GM23248 (cell line): ENCODE measurements at places on chromosomes 16 and 17. TPM values are rescaled to one million over a fixed set of nuclear protein-coding genes. Genes with fewer than 3 reads are reported as not detected.

SLC5A10 gene
- not detected in 2 replicates for total RNA-seq

GRCh38 chr17:28549236-28550132 lies 2.9 kb downstream of the UNC119 start:
- H3K4me1 ChIP-seq = no peaks in the 10 kb centered on the region
- no peak overlapping the region for H3K4me3 ChIP-seq
- H3K27ac ChIP-seq = no peak overlapping the region
- no peaks in the 10 kb centered on the region for H3K27me3 ChIP-seq
- no peaks in the 10 kb centered on the region for H3K36me3 ChIP-seq

GRCh38 chr17:77427391-77427991 lies 286.7 kb downstream of the SEC14L1 start:
- no peaks in the 10 kb centered on the region for H3K36me3 ChIP-seq
- peak overlapping the region; percentile 18; the same call in 1 of the 2 replicates for H3K4me3 ChIP-seq
- no peaks in the 10 kb centered on the region for H3K27me3 ChIP-seq
- H3K27ac ChIP-seq = peak overlapping the region; percentile 75
- H3K4me1 ChIP-seq = peaks cover 76% of the 10 kb centered on the region

- no peak for DNase-seq
- no peak overlapping the region for H3K27ac ChIP-seq
- no peak overlapping the region for H3K4me3 ChIP-seq
- no peaks in the 10 kb centered on the region for H3K27me3 ChIP-seq
These were observed 7.5 kb downstream of the HID1 start for GRCh38 chr17:74964988-74965622.

- H3K27ac ChIP-seq = peak overlapping the region; percentile 100
- H3K27me3 ChIP-seq = no peaks in the 10 kb centered on the region
- H3K4me1 ChIP-seq = peaks cover 9% of the 10 kb centered on the region
- peak overlapping the region; percentile 86 for H3K4me3 ChIP-seq
These were observed 1.5 kb downstream of the TNFRSF12A start for GRCh38 chr16:3021449-3022207.
